ENCODE measurements at places on chromosomes 2 and 18.

DNA sequence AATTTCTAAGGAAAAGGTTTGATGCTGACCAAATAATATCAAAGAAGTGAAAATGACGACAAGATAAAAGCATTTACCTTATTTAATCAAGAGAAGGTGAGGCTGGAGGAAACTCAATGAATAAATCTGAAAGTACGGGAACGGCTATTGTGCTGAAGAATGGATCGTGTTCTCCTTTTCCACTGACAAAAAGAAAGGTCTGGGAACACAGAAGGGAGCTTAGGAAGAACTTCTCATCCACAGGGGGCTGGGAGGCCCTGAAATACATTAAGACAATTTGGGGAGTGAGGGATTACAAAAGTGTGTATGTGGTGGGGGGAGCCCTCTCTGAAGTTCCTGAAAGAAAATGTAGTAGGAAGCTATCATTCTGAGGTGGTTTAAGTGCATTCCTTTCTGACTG lies 582.3 kb downstream of the SLC4A3 start:
- no peaks in the 10 kb centered on the region for H3K27me3 ChIP-seq
- H3K4me3 ChIP-seq = no peak overlapping the region
- H3K4me1 ChIP-seq = no peaks in the 10 kb centered on the region

GRCh38 chr2:36487947-36488346 lies 110.0 kb downstream of the FEZ2 start:
- H3K36me3 ChIP-seq = no peaks in the 10 kb centered on the region
- H3K27ac ChIP-seq = peak overlapping the region; percentile 87
- H3K4me1 ChIP-seq = peaks cover 53% of the 10 kb centered on the region
- no peak overlapping the region for H3K4me3 ChIP-seq
- DNase-seq = no peak

DNA sequence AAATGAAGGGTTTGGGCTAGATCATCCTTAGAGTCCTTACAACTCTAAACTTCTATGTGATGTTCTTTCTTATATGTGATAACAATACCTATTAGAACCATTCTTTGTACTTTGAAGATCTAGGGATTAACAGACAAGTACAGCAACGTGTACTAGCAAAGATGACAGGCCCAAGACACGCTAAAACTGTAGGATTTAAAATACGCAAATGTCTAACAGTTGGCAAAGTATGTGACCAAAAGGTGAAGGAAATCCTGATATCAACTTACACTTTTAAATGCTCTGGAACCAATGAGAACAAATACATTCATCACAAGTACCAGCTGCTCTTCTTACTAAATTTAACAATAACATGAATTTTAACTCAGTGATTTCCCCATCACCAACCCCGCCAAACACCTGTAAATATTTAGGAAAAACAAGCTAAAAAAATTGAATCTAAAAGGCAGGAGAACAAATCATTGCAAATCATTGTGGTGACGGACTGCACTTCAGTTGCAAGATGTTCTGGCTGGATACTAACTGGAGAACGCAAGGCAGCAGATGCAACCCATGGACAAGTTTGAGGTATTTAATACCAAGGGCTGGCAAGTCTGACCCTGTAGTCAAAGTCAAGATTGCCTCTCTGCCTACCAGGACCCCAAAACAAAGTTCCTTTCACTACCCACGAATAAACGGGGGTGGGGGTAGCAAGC lies 1.4 kb downstream of the ANKRD44 start:
- peaks cover 58% of the 10 kb centered on the region for H3K4me1 ChIP-seq
- no peaks in the 10 kb centered on the region for H3K27me3 ChIP-seq
- H3K4me3 ChIP-seq = peak overlapping the region; percentile 88
- H3K36me3 ChIP-seq = no peaks in the 10 kb centered on the region

GRCh38 chr2:212711856-212712255 lies 173.3 kb upstream of the ERBB4 start:
- no peak overlapping the region for H3K4me3 ChIP-seq
- H3K4me1 ChIP-seq = peaks cover 5% of the 10 kb centered on the region
- no peak overlapping the region for H3K27ac ChIP-seq
- no peak for DNase-seq

DNA sequence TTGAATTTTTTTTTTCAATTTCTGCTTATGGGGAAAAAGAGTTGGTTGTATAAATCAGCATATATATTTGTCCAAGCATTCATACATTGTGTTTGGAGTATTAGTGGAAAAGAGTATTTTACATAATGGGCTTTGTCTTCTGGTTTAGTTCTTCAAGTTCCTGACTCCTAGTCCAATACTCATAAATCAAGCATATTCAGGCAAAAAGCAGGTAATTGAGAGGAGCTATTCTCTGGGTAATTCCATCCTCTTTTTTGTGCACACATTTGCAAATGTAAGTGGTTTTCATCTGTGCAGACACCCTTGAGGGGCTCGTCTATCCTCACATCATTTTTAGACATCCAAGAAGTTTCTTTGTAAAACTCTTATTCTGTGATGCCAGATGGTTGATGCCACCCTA lies 337.2 kb downstream of the ARHGAP15 start:
- no peak overlapping the region for H3K4me3 ChIP-seq
- no peak for DNase-seq
- H3K4me1 ChIP-seq = peaks cover 23% of the 10 kb centered on the region
- no peaks in the 10 kb centered on the region for H3K27me3 ChIP-seq
- H3K36me3 ChIP-seq = no peaks in the 10 kb centered on the region

- no peaks in the 10 kb centered on the region for H3K36me3 ChIP-seq
- H3K27me3 ChIP-seq = no peaks in the 10 kb centered on the region
- no peak overlapping the region for H3K4me3 ChIP-seq
- no peak for DNase-seq
Measured at GRCh38 chr2:177405029-177405692, 12.6 kb downstream of the AGPS start.

- no peak overlapping the region for H3K27ac ChIP-seq
- H3K36me3 ChIP-seq = no peaks in the 10 kb centered on the region
- no peak overlapping the region for H3K4me3 ChIP-seq
- DNase-seq = no peak
- H3K27me3 ChIP-seq = no peaks in the 10 kb centered on the region
Measured at GRCh38 chr2:23419171-23420090, 34.5 kb downstream of the KLHL29 start.

- H3K27me3 ChIP-seq = no peaks in the 10 kb centered on the region
- H3K36me3 ChIP-seq = no peaks in the 10 kb centered on the region
- peaks cover 12% of the 10 kb centered on the region for H3K4me1 ChIP-seq
- H3K27ac ChIP-seq = no peak overlapping the region
- no peak overlapping the region for H3K4me3 ChIP-seq
Measured at GRCh38 chr2:138365581-138365980, 136.0 kb upstream of the SPOPL start.

GRCh38 chr2:58101500-58101899 lies 54.9 kb downstream of the VRK2 start:
- no peak overlapping the region for H3K4me3 ChIP-seq
- no peaks in the 10 kb centered on the region for H3K4me1 ChIP-seq
- H3K36me3 ChIP-seq = no peaks in the 10 kb centered on the region
- no peaks in the 10 kb centered on the region for H3K27me3 ChIP-seq

DNA sequence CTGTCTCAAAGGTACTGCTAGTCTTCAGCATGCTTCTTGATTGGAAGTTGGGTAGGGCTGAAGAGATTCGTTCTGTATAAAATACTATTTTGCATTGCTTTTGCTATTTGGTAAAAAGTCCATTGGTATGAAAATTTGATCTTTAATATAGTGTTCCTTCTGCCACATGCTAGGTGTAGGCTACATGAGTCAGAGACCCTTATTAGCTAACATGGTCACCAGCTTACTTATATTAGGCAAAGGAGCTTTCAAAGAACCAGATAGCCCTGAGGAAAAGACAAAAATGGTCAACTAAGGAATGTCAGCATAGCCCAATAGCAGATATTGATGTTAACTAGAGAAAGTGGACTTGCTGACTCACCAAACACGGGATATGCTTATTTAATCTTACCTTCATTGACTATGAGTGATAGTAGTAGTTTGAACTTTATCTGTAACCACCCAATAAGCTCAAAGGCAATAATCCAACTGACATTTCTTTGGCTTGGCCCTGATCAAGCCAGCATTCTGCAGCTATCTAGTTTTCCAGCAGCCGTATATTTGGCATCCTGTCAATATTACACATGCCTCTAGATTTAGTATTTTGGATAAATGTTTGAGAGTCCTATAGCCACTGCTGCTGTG lies 110.0 kb downstream of the TPGS2 start:
- H3K27ac ChIP-seq = no peak overlapping the region
- no peak overlapping the region for H3K4me3 ChIP-seq
- H3K36me3 ChIP-seq = no peaks in the 10 kb centered on the region
- H3K27me3 ChIP-seq = no peaks in the 10 kb centered on the region
- no peaks in the 10 kb centered on the region for H3K4me1 ChIP-seq

DNA sequence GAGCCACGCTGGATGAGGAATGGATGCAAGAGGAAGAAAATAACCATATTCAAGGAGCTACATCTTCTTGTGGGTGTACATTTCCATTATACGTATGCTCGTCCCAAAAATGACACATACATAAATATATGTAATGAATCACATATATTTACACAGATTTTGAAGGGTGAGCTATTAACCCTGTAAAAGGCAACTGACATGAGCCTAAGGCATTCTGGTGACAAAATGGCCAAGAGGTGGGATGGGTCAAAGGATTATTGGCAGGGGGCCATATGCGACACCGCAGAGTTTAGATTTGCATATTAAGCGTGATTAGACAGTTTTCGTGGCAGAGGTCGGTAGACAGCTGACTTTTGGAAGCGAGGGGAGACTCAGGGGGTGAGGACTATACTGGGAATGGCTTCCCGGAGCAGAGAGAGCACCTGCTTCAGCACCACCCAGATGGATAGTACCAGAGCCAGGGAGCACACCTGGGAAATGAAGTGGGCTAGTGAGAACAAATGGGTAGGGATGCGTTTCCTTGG lies 431 bp upstream of the CNRIP1 start:
- H3K27me3 ChIP-seq = no peaks in the 10 kb centered on the region
- no peak for DNase-seq
- H3K27ac ChIP-seq = peak overlapping the region; percentile 92
- H3K4me3 ChIP-seq = peak overlapping the region; percentile 92

DNA sequence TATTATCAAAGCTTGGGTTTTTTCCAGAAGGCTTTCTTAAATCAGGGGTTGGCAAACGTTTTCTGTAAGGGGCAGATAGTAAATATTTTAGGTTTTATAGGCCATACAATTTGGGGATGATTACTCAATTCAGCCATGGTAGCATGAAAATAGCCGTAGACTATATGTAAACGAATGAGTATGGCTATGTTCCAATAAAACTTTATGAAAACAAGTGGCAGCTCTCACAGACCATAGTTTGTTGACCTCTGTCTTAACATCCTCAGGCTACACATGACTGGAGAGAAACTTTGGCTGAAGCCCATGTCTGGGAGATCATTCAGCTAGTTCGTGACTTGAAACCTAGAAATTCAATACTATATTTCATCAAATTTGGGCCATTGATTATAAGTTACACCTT lies 30.2 kb downstream of the UGP2 start:
- no peak overlapping the region for H3K4me3 ChIP-seq
- peak overlapping the region; percentile 70 for H3K27ac ChIP-seq
- no peak for DNase-seq

DNA sequence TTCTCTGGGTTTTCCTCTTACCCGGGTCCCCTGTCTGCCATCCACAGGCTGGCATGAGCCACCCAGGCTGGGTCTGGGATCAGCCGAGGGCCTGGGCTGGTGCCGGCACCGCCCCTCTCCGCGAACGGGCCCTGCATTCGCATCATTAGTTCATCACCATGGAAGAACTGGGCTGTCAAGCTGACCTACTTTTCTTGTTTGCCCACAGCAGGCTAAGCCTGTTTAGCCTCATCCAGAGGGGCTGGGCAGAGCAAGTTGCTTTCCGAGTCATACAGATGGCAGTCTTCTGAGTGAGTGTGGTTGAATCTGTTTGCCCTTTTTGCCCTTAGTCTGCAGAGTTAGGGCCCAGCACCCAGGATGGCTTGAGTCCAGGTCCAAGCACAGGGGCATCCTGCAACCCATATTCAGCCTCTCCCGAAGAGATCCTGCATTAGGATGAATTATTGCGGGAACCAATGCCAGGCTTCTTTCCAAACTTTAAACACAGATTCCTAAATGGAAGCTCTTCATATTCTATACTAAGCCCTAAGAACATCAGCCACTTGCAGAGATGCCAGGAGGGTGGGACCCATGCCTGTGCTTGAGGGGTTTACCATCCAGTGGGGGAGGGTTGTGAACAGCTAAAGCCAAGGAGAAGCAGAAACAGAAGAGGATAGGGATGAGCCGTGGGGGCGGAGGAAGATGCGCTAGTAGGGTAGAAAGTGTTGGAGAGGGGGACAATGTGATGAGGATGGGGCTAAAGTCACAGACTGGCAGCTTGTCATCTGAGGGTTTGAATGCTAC lies 68.0 kb downstream of the NPAS2 start:
- no peak for DNase-seq
- no peak overlapping the region for H3K27ac ChIP-seq
- no peaks in the 10 kb centered on the region for H3K27me3 ChIP-seq
- no peaks in the 10 kb centered on the region for H3K36me3 ChIP-seq
- H3K4me3 ChIP-seq = no peak overlapping the region

GRCh38 chr18:72174972-72175649 lies 369.0 kb downstream of the CBLN2 start:
- no peak overlapping the region for H3K27ac ChIP-seq
- no peaks in the 10 kb centered on the region for H3K36me3 ChIP-seq
- H3K4me3 ChIP-seq = no peak overlapping the region
- no peak for DNase-seq
- H3K27me3 ChIP-seq = no peaks in the 10 kb centered on the region

- no peaks in the 10 kb centered on the region for H3K27me3 ChIP-seq
- H3K4me1 ChIP-seq = no peaks in the 10 kb centered on the region
- no peak for DNase-seq
- no peak overlapping the region for H3K27ac ChIP-seq
- no peak overlapping the region for H3K4me3 ChIP-seq
- H3K36me3 ChIP-seq = no peaks in the 10 kb centered on the region
Measured at GRCh38 chr2:228072669-228073068, 108.8 kb downstream of the SPHKAP start.

DNA sequence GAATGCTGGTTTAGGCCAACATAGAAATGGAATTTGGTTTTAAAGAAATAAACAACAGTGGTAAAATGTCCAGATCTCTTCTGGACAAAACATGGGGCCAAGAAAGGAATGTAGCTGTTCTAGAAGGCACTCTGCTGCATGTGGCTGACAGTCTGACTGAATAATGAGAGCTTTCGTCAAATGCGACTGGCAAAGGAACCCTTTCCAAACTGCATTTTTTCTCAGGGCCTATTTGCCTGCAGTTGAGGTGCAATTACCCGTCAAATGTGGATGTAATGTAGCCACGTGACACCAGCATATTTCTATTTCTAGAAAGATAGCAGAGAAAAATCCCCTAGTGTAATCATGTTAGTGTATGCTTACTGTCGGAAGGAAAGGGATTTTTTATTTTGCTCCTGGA lies 741.2 kb downstream of the NRXN1 start:
- H3K4me1 ChIP-seq = no peaks in the 10 kb centered on the region
- no peak for DNase-seq
- H3K27me3 ChIP-seq = no peaks in the 10 kb centered on the region
- H3K36me3 ChIP-seq = no peaks in the 10 kb centered on the region
- no peak overlapping the region for H3K4me3 ChIP-seq

DNA sequence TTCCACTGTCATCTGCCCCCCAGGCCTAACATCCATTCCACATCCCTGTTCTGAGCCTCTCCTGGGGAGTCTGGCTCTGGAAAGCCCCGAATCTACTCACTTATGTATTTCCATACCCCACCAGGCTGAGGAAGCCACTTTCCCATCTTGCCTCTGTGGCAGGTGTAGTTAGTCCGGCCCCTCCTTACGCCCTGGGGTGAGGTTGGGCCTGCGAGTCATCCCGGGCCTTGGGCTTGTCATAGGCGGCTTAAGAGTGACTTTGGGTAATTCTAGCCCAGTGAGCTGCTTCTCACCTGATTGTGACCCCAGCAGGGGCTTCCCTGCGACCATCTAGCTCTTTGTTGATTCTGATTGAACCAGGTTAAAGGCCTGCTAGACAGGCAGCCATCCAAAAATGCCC lies 21.1 kb downstream of the PCARE start:
- no peaks in the 10 kb centered on the region for H3K36me3 ChIP-seq
- DNase-seq = no peak
- H3K4me1 ChIP-seq = no peaks in the 10 kb centered on the region
- H3K27ac ChIP-seq = no peak overlapping the region

Data from thoracic aorta (tissue), 2 donors.